ENCODE measurements at places on chromosomes 12 and 14.

DNA sequence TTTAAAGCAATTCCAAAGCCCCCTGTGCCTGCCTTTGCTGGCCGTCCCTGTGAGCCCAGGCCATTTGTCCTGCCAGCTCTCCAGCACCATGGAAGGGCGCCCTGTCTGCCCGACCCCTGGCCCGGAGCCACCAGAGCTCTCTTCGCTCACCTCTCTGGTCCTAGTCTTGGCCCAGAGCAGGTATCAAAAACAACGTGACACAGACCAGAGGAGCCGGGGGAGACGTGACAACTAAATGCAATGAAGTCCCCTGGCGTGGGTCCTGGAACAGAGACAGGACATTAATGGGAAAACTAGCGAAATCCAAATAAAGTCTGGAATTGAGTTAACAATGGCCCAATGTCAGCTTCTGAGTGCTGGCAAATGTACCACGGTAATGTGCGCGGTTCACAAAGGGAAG is 83.2 kb upstream of the DIO3 start:
- no peak for DNase-seq

DNA sequence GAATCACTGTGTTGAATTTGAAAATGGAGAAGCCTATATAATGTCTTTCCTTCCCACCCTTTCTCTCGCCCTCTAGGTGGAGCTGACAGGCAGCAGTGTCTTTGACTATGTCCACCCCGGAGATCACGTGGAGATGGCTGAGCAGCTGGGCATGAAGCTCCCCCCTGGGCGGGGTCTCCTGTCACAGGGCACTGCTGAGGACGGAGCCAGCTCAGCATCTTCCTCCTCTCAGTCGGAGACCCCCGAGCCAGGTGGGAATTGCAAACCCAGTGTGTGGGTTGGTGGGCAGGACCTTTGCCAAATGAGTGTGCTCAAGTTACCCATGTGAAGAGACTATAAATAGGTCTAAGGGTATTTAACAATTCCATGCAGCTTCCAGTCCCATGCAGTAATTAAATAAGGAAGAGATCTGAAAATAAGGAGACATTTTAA is 274.7 kb downstream of the EGLN3 start:
- no peak for DNase-seq

DNA sequence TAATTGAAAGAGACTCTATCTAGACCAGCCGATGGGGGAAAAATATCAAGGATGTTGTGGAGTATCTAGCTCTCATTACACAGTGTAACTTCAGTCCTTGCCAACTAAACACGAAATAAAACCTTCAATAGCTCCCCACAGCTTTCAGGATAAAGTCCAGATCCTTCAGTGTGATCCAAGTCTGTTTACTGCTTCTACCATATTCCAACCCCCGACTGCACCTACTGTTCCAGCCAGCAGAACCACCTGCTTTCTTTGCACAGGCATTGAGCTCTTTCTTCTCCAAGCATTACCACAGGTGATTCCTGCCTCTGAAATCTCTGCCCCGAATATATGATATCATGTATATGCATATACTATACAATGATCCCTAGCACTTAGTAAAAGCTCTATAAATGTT is 2.2 kb upstream of the LRRC23 start:
- DNase-seq: no peak

DNA sequence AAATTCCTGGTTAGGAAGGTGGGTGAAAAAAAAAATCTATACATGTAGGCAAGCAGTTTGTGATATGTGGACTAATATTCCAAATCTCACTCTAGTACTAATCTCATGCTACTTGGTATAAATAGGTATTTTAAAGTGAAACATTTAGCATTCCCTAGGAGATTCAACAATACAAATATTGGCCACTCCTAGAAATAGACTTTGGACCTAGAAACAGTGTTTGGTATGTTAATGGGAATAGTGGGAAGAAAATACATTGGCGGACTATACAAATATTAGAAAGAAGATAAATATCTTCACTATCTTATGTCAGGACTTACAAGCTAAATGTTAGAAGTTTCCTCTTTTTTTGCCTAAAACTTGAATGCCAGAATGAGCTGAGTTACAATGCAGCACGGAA is 28.2 kb downstream of the HIGD1C start:
- no peak for DNase-seq

GRCh38 chr14:24991821-24992220 is 58.1 kb downstream of the STXBP6 start:
- no peak for DNase-seq

DNA sequence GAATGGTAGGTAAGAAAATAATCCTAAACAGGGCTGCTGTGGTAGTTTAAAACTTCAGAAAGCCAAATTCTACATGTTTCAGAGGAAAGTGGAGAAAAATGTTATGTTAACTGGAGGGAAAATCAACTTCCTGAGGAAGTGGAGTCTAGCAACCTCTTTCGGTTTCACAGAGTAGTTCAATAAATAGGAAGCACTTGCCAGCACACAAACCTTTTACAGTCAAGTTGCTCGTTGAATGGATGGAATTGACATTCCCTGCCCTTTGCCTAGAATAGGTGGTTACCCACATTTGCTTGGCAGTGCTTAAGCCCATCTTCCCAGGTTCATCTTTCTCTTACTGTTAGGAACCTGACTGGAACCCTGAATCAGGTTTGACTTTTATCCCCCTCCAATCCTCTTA is 15.9 kb downstream of the ANKRD13A start:
- DNase-seq: no peak
